ENCODE measurements at places on chromosomes 3 and 15.

DNA sequence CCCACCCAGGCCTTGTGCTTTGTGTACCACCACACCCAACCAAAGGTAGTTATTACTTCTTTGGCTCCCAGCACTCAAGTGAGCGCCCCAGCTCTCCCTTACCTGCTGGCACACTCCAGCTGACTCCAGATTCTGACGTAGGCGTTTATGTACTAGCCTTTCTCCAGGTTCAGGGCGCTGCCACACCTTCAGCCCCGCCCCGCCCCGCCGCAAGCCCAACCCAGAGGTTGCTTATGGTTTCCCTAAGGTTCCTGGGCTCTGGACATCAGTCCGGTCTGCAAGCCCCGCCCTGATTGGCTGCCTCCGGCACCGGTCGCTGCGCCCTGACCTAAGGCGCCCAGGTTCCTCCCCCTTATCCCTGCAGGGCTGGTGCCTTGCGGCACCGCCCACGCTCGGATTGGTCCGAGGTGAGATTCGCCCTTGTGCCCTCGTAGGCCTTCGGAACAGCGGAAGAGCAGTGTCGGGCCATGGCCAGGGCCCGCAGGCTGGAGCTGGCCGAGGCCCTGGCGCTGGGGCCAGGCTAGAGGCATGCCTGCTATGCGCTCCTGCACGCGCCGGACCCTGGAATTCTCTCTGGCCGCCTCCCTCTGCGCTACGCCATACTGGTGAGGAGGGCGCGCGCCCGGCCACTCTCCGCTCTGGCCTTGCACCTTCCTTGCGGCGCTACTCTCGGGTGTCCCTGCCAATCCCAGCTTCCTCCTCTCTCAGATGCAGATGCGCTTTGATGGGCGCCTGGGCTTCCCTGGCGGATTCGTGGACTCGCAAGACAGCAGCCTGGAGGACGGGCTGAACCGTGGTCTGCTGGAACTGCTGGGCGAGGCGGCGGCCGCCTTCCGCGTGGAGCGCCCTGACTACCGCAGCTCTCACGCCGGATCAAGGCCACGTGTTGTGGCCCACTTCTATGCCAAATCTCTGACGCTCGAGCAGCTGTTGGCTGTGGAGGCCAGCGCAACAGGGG is 19.8 kb upstream of the NUDT16 start:
- peak; percentile 22 for DNase-seq

DNA sequence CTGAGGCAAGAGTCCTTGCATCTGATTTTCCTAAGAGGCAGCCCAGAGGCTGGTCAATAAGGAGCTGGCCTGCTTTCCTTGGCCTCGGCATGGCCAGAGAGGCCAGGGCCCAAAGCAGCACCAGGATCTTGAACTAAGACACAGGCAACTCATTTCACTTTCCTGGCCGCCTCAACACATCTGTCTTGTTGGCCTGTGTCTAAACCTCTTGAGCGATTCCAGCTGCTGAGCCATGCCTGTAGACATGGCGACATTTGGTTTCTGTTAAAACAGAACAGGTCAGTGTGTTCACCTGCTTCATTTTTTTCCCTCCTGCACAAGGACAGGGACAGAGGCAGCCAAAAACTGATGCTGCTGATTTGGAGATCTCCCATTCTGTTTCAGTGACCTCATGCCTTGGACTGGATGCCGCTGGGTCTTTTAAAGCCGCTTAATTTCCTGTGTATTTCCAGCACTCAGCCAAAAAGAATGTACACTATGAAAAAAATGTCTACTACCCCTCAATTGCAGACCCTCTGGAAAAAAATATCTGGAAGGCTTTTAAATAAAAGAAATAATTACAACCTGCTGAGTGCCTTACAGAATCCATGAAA is 266.6 kb upstream of the ICE2 start:
- DNase-seq: no peak

DNA sequence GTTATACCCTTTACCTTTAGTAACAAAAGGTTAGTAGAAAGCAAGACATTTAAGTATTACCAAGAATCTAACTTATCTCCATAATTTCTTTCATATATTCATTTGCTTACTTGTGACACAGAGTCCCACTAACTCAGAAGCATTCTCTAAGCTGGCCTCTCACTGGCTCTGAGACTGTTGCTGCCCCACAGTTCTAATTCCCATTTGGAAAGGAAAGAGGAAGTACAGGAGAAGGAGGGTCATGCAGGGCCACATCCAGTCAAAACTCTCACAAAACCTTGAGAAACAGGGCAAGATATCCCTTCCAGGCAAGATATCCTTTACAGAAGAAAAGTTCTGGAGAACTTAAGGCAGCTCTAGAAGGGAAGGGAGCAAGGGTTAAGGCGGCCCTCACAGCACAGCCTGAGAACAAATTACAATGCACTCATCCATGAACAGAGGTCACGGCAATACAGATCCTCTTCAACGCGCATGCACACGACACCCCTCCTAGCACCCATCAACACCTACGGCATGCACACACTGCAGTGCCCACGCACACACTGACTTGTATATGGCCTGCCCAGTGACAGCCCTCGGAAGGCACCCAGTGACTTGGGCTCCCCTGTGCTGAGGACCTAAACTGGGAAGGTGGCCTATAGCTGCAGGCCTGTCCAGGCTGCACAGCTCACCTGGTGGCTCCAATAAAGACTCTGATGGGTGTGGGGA is 13.0 kb upstream of the MYO5C start:
- DNase-seq: no peak

DNA sequence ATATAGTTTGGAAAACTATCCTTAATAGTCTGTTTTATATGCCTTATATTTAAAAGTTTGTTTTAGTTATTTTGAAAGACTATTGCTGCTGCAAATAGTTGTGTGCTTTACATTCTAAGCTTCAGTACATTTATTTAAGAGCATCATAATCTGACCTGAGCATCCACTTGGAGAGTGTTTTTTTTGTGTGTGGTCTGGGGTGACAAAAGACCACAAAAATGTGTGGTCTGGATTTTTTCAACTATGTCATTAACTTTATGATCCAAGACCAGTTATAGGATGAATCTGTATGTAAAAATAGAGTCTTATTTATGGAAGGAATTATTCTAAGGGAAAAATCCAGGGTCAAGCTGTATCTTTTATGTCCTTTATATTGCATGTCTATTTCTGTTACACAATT is 77.4 kb downstream of the SLTM start:
- DNase-seq: no peak

DNA sequence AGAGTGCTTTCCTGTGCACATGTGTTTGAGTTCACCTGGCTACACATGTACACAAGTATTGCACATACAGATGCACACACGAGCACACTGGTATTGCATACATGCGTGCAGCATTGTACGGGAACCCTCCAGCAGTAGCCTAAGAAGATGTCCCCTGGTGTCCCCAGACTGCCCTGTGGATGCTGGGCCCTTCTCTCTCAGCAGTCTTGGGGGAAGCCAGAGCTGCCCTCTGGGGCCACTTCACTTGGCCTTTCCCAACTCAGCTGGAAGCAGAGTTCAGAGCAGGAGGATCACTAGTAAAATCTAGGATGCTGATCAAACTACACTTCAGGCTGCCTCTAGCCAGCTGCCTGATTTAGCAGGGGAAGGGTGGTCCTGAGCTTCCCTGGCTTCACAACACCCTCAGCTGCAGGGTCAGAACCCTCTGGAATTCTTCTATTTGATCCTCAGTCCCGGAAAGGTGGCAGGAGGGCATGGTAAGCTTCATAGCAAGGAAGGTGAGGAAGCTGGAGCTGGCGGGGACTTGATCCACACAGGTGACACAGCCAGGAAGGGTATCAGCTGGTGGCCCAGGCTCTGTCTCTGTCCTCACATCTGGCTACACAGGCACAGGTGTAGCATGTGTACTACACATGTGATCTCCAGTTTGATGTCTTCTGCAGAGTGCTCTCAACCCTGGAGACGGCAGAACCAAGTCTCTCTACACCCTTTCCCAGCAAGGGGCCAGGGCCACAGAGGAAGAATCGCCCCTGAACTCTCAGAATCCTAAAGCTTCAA is 36.5 kb downstream of the KLF15 start:
- no peak for DNase-seq

- no peak for DNase-seq
Measured at GRCh38 chr3:42750834-42751233, 22.2 kb downstream of the CCDC13 start.

GRCh38 chr3:99721633-99722007 is 83.2 kb downstream of the COL8A1 start:
- no peak for DNase-seq

DNA sequence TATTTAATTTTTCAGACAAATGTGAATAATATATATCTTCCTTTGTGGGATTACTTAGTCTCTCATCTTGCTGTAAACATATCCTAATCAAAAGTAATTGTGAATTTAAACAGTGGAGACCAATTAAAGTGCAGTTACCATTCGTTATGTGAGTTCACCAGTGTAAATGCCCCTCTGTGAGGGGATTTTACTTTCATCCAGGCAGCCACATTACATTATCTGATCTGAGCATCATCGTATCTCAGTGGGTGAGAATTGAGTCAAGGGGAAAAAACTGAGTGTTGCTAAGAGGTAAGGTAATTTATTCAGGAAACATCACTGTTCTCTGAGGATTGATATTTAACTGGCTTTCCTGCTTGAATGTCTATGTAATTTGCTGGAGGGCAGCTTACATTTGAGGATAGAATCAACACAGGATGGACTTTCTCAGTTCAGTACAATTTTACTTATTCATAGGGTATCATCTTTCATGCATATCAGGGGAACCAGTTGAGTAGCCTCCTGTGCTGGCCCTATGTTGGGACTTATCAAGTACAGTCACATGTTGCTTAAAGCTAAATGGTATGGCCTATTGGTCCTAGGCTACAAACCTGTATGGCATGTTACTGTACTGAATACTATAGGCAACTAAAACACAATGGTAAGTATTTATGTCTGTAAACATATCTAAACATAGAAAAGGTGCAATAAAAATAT is 219.7 kb downstream of the CD47 start:
- DNase-seq: no peak

GRCh38 chr3:150738688-150739087 is 24.3 kb downstream of the SIAH2 start:
- no peak for DNase-seq
